ENCODE measurements at places on chromosomes 3 and 15. TPM values are rescaled to one million over a fixed set of nuclear protein-coding genes. Genes with fewer than 3 reads are reported as not detected.

DNA sequence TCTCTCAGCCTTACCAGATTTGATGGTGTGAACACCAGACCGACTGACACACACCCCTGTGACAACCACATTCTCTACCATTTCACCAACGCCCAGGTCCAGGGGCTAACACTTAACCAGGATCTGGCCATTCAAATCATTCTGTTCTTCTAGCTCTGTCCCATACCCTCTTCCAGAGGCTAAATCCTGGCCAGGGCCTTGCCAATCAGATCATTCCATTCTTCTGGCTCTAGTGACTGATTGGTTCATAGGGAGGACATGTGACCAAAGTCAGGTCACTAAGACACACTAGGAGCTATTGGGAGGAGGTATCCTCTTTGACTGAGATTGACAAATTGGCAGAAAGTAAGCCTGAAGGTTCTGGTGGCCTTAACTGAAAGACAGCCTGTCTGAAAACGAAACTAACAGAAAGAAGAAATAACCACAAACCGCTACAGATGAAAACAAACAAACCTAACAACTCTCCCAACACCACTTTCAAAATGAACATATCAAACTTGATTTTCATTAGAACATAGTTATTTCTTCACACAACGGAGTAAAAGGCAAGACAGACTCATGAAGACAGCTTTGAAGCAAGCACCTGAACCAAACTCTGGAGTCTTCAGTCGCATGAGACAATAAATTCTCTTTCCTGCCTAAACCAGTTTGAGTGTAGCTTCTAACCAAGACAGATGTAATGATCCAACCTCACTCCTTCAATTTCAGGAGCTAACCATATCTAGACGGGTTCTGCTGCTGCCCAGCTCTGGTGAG lies 68.5 kb downstream of the TRANK1 start:
- DNase-seq = no peak

The UQCC5 gene
- 70.4 TPM for total RNA-seq

- DNase-seq = no peak
These were observed 130.5 kb upstream of the BFSP2 start for GRCh38 chr3:133269393-133269792.

DNA sequence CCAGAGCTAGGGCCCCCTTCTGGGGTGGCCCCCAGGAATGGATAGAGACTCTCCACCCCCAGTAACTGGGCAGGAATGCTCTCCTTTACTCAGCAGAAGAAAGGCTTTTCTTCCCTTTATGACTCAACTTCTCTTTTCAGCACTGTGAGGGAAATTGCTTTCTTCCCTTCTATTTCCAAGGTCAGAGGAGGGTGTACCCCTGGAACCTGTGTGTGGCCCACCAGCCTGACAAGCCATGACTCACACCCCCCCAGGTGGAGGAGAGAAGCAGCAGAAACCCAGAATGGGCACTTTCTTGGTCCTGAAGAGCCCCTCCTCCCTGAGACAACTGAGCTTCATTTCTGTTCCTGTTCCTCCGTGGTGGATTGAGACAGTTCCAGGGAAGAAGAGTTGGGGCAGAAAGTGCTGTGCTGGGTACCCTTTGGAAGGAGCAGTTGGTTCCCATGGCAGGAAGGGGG lies 2.7 kb upstream of the ANKRD63 start:
- DNase-seq = no peak

The UNC13C gene
- total RNA-seq = 0.09 TPM

GRCh38 chr3:123816673-123817207 lies 67.4 kb downstream of the MYLK start:
- no peak for DNase-seq

The A4GNT gene
- not detected for total RNA-seq

DNA sequence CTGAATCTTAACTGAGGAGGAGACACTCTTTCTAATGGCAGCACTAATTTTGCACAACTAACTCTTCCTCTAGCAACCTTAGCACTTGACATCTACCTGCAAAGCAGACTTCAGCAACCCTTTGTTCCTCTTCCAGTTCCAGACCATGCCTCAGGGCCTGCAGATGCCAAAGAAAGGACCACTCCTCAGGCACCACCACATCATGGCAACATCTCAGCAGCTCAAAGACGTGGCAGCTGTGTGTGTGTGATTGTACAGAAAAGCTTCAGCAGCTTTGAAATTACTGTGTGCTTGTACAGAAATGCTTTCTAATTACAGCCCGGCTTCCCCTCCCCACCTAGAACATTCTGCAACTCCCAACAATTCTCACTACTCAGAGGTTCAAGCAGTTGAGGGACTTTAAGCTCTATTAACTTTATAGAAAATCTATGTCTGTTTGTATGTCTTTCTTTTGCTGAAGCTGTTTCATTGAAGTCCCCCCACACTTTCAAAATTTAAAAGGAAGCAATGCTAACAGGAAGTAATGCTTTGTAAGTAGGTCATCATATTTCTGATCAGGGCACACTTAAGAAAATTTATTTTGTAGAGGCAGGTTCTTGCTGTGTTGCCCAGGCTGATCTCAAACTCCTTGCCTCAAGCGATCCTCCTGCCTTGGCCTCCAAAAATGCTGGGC lies 115.2 kb downstream of the CD47 start:
- no peak for DNase-seq

Measured in left cardiac atrium (tissue), 4 donors.